ENCODE measurements at places on chromosomes 16 and 17.

GRCh38 chr16:1144476-1145382, 8.2 kb upstream of the CACNA1H start:
- DNase-seq: no peak

GRCh38 chr17:62720126-62720850, 87.8 kb downstream of the MARCHF10 start:
- DNase-seq: no peak

DNA sequence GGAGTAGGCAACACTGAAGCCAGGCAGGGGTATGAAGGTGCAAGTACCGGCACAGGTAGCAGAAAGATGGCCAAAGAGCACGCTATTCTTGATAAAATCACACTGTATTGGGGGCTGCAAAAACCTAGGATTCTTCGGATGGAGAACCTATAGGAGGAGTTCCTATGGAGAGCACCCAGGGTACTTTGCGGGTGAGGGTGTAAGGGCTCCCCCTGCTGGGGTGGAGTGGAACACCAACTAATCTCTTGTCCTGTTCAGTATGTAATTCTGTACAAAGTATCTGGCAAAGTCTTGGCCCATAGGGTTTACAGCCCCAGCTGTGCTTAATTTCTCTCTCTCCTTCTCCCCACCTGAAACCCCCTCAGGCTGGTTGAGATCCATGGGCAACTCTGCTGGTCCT, 393.1 kb upstream of the ASIC2 start:
- no peak for DNase-seq

- DNase-seq: no peak
Measured at GRCh38 chr16:66004699-66005098, 361.8 kb upstream of the CDH5 start.
